ENCODE measurements at places on chromosomes 4 and X. TPM values are rescaled to one million over a fixed set of nuclear protein-coding genes. Genes with fewer than 3 reads are reported as not detected.

The CXXC4 gene
- total RNA-seq = not detected

The LIMCH1 gene
- total RNA-seq = 0.30 TPM

- no peak for DNase-seq
These were observed 149.2 kb downstream of the PTTG2 start for GRCh38 chr4:38109370-38109769.

DNA sequence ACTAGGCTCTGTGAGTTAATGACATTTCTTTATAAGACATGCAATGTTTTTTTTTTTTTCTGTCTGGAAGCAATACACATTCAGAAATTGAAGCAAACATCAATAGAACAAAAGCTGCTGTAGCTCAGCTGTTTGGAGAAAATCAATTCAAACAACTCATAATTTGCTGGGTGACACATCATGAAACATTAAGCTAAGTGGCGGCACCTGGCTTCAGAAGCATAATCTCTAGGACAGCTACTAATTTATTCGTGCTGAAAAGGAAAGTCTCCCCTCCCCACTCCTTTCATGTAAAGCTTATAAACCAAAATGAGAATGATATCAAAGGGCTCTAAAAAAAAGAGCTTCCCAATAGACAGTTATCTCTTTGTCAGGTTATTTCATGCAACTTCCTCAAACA, 73.9 kb downstream of the LUZP4 start:
- DNase-seq = no peak

GRCh38 chr4:111836601-111837000, 308.7 kb upstream of the FAM241A start:
- DNase-seq = no peak

All from T-cell (primary cell).